Endothelial cell of umbilical vein (primary cell): ENCODE measurements at places on chromosomes 2 and 18.

DNA sequence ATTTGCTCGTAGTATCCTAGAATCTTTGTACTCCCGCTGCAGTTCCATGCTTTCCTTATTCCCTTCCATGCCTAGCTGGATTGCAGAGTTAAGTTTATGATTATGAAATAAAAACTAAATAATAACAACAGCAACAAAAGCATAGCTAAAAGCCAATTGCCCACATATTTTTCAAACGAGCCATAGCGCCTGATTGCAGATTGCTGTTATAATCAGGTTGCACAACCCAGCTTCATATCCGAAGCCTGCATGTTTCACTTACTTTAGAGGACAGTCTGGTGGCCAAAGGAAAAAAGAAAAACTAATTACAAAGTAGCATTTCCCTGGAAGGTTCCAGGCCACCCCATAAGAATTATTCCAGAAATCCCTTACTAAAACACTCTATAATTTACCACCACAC lies 31.9 kb upstream of the PNO1 start:
- DNase-seq = no peak
- no peak overlapping the region for H3K27ac ChIP-seq
- H3K36me3 ChIP-seq = no peaks in the 10 kb centered on the region
- H3K4me3 ChIP-seq = no peak overlapping the region
- no peaks in the 10 kb centered on the region for H3K27me3 ChIP-seq
- peaks cover 3% of the 10 kb centered on the region for H3K4me1 ChIP-seq

DNA sequence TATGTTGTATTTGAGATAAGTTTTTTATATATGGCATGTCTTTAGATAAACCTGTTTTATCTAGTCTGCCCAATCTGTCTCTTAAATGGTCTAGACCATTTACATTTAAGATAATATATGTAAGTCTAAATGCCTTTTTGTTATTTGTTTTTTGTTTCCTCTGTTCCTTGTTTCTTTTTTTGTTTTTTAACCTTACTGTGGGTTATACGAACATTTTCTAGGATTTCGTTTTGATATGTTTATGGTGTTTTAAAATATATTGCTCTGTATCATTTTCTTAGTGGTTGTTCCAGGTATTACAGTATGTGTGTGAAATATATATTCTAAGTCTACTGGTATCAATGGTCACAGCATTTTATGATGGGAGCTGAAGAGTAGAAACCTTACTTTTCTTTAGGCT lies 13.3 kb downstream of the BCL2L11 start:
- no peak for DNase-seq
- no peaks in the 10 kb centered on the region for H3K4me1 ChIP-seq
- peaks cover 22% of the 10 kb centered on the region for H3K36me3 ChIP-seq
- no peaks in the 10 kb centered on the region for H3K27me3 ChIP-seq
- no peak overlapping the region for H3K4me3 ChIP-seq
- no peak overlapping the region for H3K27ac ChIP-seq

DNA sequence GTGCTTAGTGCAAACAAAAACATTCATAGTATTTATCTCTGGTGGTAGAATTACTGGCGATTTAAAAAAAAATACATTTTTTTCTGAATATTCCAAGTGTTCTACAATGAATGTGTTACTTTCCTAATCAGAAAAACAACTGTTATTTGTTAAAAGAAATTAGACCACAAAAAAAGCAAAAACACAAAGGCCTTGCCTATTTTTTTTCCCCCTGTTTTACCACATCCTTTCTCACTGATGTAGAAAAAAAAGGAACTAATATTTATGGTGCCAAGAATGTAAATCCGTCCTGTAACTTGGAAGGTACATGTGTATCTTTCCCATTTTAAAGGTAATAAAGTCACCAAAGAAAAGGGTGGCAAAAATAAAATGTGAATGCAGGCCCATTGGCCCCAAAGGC lies 28.4 kb upstream of the MGAT4A start:
- no peaks in the 10 kb centered on the region for H3K27me3 ChIP-seq
- H3K4me1 ChIP-seq = peaks cover 20% of the 10 kb centered on the region
- H3K36me3 ChIP-seq = no peaks in the 10 kb centered on the region
- no peak for DNase-seq

- H3K27me3 ChIP-seq = no peaks in the 10 kb centered on the region
- no peaks in the 10 kb centered on the region for H3K36me3 ChIP-seq
- H3K4me1 ChIP-seq = peaks cover 9% of the 10 kb centered on the region
Measured at GRCh38 chr18:80034852-80035406, 695 bp downstream of the RBFA start.

DNA sequence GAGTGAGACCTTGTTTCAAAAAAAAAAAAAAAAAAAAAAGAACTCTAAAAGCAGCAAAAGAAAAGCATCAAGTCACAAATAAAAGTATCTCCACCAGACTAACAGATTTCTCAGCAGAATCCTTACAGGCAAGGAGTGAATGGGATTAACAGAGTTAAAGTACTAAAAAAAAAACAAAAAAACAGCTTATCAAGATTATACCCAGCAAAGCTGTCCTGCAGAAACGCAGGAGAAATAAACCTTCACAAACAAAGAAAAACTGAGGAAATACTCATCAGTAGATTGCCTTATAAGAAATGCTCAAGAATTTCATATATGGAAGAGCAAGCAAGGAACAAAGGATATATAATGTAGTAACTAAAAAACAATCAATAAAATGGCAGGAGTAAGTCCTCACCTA lies 35.6 kb downstream of the USP34 start:
- H3K4me3 ChIP-seq = no peak overlapping the region
- no peaks in the 10 kb centered on the region for H3K36me3 ChIP-seq
- H3K4me1 ChIP-seq = no peaks in the 10 kb centered on the region
- no peak overlapping the region for H3K27ac ChIP-seq

- H3K27me3 ChIP-seq = peaks cover 84% of the 10 kb centered on the region
- H3K4me3 ChIP-seq = peak overlapping the region; percentile 39
- peak; percentile 34 for DNase-seq
- H3K4me1 ChIP-seq = peaks cover 9% of the 10 kb centered on the region
Measured at GRCh38 chr18:34222307-34223163, 2.2 kb downstream of the NOL4 start.

GRCh38 chr2:129757915-129758783 lies 221.3 kb upstream of the RAB6C start:
- H3K27me3 ChIP-seq = no peaks in the 10 kb centered on the region
- H3K4me1 ChIP-seq = no peaks in the 10 kb centered on the region
- no peak overlapping the region for H3K27ac ChIP-seq
- no peak overlapping the region for H3K4me3 ChIP-seq

- no peak overlapping the region for H3K4me3 ChIP-seq
- H3K36me3 ChIP-seq = no peaks in the 10 kb centered on the region
- peaks cover 2% of the 10 kb centered on the region for H3K4me1 ChIP-seq
- no peak for DNase-seq
- no peaks in the 10 kb centered on the region for H3K27me3 ChIP-seq
- no peak overlapping the region for H3K27ac ChIP-seq
Measured at GRCh38 chr2:235613649-235614048, 119.8 kb downstream of the AGAP1 start.

- H3K27ac ChIP-seq = no peak overlapping the region
- H3K4me3 ChIP-seq = no peak overlapping the region
- DNase-seq = no peak
- no peaks in the 10 kb centered on the region for H3K36me3 ChIP-seq
Measured at GRCh38 chr18:49237031-49237430, 223.4 kb downstream of the DYM start.

- no peak overlapping the region for H3K4me3 ChIP-seq
- DNase-seq = peak; percentile 19
- no peak overlapping the region for H3K27ac ChIP-seq
- H3K36me3 ChIP-seq = no peaks in the 10 kb centered on the region
- H3K27me3 ChIP-seq = no peaks in the 10 kb centered on the region
Measured at GRCh38 chr2:10028988-10029874, 14.1 kb upstream of the KLF11 start.

GRCh38 chr18:21242141-21242779 lies at the start of gene GREB1L:
Gene GREB1L, plus strand, starts transcription at chr18:21242232. Its CDS starts 141,287 bp downstream, at chr18:21383519.
- H3K27me3 ChIP-seq = peaks cover 17% of the 10 kb centered on the region
- DNase-seq = peak; percentile 26
- no peaks in the 10 kb centered on the region for H3K36me3 ChIP-seq
- H3K27ac ChIP-seq = no peak within 1 kb of the TSS
- H3K4me3 ChIP-seq = peak within 1 kb of the TSS; percentile 46
- H3K4me1 ChIP-seq = peaks cover 17% of the 10 kb centered on the region

GRCh38 chr2:43223521-43224001 lies 2.8 kb downstream of the ZFP36L2 start:
- H3K27me3 ChIP-seq = no peaks in the 10 kb centered on the region
- H3K36me3 ChIP-seq = no peaks in the 10 kb centered on the region
- peaks cover 56% of the 10 kb centered on the region for H3K4me1 ChIP-seq
- peak overlapping the region; percentile 93 for H3K4me3 ChIP-seq
- peak; percentile 45 for DNase-seq

DNA sequence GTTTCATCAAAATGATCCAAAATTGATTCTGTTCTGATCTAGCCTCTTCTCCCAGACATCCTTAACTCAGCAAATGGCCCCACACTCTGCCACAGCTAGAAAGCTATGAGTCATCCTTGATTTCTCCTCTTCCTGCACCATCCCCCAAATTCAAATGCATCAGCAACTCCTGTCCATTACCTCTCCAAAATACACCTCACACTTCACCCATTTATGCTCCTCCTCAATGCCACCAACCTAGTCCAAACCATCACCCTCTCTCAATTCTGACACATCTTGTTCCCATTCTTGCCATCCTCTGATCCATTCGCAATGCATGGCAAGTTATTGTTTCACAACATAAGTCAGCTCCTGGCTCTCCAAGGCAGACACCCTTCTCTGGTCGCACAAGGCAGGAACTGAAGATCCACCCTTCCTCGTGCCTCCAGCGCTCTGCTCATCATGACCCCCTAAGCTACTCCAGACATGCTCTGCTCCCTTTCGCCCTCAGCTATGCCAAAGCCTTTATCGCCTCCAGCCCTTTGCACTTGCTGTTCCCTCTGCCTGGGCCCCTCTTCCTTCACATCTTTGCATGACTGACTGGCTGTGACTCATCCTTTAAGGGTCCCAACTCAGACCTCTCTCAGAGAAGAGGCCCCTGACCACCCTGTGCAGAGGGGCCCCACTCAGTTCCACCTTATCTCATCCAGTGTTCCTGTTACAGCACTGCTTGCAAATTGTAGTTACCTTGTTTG lies 83.6 kb downstream of the MREG start:
- no peaks in the 10 kb centered on the region for H3K36me3 ChIP-seq
- no peak overlapping the region for H3K4me3 ChIP-seq
- H3K4me1 ChIP-seq = no peaks in the 10 kb centered on the region
- H3K27me3 ChIP-seq = peaks cover 2% of the 10 kb centered on the region

- no peak for DNase-seq
- H3K27me3 ChIP-seq = peaks cover 2% of the 10 kb centered on the region
- no peak overlapping the region for H3K27ac ChIP-seq
Measured at GRCh38 chr18:10368456-10369453, 85.7 kb upstream of the APCDD1 start.

- H3K27ac ChIP-seq = peak overlapping the region; percentile 4
- H3K36me3 ChIP-seq = peaks cover 2% of the 10 kb centered on the region
- no peak overlapping the region for H3K4me3 ChIP-seq
- peak; percentile 23 for DNase-seq
- no peaks in the 10 kb centered on the region for H3K27me3 ChIP-seq
Measured at GRCh38 chr2:241224018-241224850, 35.8 kb downstream of the ANO7 start.

- H3K4me1 ChIP-seq = no peaks in the 10 kb centered on the region
- DNase-seq = no peak
- no peak overlapping the region for H3K4me3 ChIP-seq
- H3K27me3 ChIP-seq = no peaks in the 10 kb centered on the region
- no peak overlapping the region for H3K27ac ChIP-seq
- H3K36me3 ChIP-seq = no peaks in the 10 kb centered on the region
Measured at GRCh38 chr2:66237803-66238379, 197.0 kb upstream of the MEIS1 start.

DNA sequence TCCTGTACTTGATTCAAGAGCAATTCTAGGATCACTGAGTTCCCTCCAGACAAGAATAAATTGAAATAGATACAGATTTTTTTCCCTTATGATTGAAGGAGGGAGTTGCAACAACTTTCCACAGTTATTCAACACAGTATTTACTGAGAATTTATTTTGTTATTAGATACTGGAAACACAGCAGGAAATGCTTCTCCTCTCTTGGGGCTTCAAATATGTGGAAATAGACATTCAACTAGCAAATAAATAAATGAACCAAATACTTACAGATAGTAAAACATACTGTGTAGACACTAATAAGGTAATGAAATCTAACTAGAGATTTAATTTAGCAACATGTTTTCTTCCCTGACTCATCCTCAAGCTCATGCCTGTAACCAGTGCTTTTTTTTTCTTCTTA lies 169.2 kb downstream of the LNPK start:
- H3K27ac ChIP-seq = no peak overlapping the region
- no peaks in the 10 kb centered on the region for H3K27me3 ChIP-seq
- H3K4me1 ChIP-seq = no peaks in the 10 kb centered on the region

GRCh38 chr2:227862741-227863588 lies 8.5 kb upstream of the DAW1 start:
- peak; percentile 67 for DNase-seq
- peaks cover 23% of the 10 kb centered on the region for H3K4me1 ChIP-seq
- H3K36me3 ChIP-seq = no peaks in the 10 kb centered on the region
- no peaks in the 10 kb centered on the region for H3K27me3 ChIP-seq

GRCh38 chr2:47091118-47091517 lies 64.0 kb downstream of the STPG4 start:
- H3K4me1 ChIP-seq = peaks cover 38% of the 10 kb centered on the region
- no peak for DNase-seq
- no peaks in the 10 kb centered on the region for H3K27me3 ChIP-seq
- H3K4me3 ChIP-seq = no peak overlapping the region
- no peak overlapping the region for H3K27ac ChIP-seq

- no peaks in the 10 kb centered on the region for H3K27me3 ChIP-seq
- no peak overlapping the region for H3K4me3 ChIP-seq
- H3K4me1 ChIP-seq = no peaks in the 10 kb centered on the region
Measured at GRCh38 chr2:47127862-47128543, 27.1 kb downstream of the STPG4 start.

- H3K27me3 ChIP-seq = no peaks in the 10 kb centered on the region
- DNase-seq = no peak
- H3K27ac ChIP-seq = no peak overlapping the region
- no peaks in the 10 kb centered on the region for H3K36me3 ChIP-seq
- H3K4me3 ChIP-seq = no peak overlapping the region
Measured at GRCh38 chr2:10316860-10317259, 14.2 kb downstream of the HPCAL1 start.

DNA sequence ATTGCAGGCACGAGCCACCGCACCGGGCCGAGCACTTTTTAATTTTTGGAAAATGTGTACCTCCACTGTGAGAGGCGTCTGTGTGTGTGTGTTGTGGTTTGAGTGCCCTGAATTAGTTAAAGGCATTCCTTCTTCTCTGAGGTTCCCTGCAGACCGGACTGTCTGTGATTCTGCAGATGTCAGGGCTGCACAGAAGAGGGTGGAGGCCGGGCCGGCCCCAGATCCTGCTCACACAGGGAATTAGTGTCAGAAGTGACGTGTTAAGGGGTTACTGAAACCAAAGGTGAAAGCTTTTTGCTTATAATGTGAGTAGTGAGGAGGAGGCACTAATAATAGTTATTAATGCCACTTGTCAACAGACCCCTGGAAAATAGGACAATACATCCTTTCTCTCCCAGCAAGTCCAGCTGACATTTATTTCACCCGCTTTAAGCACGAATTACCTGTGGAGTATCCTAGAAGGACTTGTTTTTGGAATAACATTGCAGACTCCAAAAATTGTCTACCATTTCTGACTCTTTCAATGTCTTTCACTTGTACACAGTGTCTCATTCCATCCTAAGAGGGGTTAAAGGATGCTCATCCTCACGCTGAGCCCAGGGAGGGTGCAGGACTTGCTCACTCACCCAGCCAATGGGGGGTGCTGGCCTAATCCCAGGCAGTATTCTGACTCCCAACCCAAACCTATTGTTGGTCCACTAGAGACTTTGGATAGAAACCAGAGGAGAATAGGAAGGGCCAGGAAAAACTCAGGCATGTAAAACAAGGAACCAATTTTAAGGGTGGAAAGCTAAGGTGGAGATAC lies 16.2 kb downstream of the ARHGAP25 start:
- no peaks in the 10 kb centered on the region for H3K36me3 ChIP-seq
- no peak overlapping the region for H3K4me3 ChIP-seq
- no peaks in the 10 kb centered on the region for H3K27me3 ChIP-seq
- H3K27ac ChIP-seq = no peak overlapping the region
- H3K4me1 ChIP-seq = peaks cover 7% of the 10 kb centered on the region
